Stimulated activated CD4-positive, alpha-beta T cell treated with anti-CD3 and anti-CD28 coated beads, Interleukin-2, amount 100 ng/mL, for 24 hours (primary cell): ENCODE measurements at places on chromosomes 2 and 18.
A peak's percentile ranks its signal among the peaks of the same experiment; 100 is the strongest.

- peak; percentile 65 for DNase-seq
These were observed at the start of gene NAB1 for GRCh38 chr2:190649035-190649797. NAB1 (plus strand) TSS chr2:190649083; CDS start chr2:190659177, 10,094 bp downstream.

DNA sequence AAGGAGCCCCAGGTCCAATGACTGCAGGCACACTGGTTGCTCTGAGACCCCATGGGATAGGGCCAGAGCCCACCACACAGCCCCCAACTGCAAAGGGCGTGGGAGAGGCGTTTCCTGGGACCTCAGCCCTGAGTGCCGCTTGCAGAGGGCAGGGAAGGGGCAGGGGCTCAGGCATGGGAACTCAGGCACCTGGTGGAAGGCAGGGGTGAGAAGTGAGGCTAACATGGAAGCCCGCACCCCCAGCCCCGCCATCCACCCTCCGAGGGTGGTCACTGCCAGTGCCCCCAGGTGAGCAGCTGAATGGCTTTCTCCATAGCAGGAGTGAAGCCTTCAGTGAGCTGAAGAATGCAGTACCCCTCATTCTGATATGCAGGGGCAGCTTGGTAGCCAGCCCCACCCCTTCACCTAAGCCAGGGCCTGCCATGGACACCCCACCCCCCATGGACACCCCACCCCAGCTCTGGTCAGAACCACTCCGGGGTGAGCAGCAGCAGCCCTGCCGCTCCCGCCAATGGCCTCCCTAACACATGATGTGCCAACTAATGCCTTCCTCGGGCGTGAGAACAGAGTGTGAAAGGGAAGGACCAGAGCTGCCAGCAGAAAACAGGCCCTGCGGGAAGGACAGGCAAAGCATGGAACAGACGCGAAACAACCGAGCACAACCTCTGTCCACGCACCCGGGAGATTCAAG lies 6.6 kb downstream of the KIF1A start:
- DNase-seq: no peak

GRCh38 chr2:120750488-120751210 lies 15.0 kb downstream of the GLI2 start:
- no peak for DNase-seq

GRCh38 chr2:22694856-22695255 lies 690.1 kb upstream of the KLHL29 start:
- DNase-seq: no peak

GRCh38 chr2:39666491-39667101 lies 879 bp downstream of the TMEM178A start:
- DNase-seq: no peak

DNA sequence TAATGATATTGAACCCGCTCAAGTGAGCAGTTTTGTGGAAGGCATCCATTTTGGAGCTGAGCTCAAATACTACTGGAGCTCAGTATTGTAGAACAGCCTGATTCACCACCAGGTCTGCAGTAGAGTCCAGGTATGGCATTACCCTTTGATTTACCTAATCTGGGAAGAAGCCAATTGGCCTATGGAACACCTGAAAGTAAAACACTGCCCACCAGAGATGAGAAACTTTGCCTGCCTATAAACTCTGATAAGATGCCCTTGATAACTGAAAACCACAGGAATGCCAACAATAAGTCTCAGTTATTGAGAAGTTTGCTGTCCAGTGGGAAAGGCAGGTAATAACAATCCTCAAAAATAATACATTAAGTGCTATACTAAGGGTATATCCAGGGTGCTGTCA lies 25.5 kb upstream of the TDRD15 start:
- DNase-seq: no peak

DNA sequence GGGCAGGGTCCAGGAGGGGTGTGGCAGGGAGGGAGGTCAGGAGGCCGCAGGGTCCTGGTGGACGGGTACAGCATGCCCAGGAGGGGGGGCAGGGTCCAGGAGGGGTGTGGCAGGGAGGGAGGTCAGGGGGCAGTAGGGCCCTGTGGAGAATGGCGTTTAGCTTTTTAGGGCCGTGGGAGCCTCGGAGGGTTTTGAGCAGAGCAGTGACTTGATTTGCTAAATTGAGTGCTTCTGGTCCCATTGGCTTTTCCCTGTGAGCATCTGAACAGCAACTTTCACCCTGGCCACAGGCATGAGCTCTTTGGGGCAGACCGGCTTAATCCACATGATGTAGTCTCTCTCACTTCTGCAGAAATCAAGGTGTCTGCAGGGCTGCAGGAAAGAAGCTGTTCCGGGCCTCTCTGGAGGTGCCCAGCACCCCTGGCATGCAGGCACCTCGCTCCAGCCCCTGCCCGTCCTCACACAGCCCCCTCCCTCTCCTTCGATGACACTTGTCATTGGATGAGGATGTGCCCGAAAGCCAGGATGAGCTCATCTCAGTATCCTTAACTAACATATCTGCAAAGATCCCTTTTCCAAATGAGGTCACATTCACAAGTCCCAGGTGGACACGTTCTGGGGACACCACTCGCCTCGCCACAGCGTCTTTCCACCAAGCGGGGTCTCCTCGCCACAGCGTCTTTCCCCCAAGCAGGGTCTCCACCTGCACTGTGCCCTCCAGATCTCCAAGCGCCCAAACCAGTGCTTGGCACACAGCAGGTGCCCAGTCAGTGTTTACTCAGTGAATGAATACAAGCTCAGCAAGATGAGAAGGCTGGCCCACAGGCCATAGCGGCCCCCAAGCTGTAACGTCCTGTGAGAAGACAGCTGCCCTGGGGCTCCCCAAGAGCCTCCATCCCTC lies 94.0 kb downstream of the NDUFA10 start:
- no peak for DNase-seq

GRCh38 chr2:233542507-233542906 lies 24.1 kb downstream of the USP40 start:
- DNase-seq: no peak

DNA sequence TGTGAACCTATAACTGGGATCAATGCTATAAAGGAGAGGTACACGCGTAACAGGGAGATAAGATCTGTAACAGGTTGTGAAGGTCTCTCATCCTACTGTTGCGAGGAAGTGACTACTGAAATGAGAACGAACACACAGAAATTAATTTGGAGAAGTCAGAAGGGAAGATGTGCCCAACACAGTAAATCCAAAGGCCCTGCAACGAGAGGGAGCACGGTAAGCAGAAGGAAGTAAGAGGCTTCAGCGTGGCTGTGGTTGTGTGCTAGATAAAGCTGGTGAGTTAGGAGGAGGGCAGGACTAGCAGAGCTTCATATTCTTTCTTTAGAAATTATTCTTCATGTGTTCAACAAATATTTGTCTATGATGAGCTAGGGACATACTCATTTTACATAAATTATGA lies 2.5 kb upstream of the ATG16L1 start:
- DNase-seq: no peak

- DNase-seq: no peak
These were observed 1.3 kb downstream of the FMNL2 start for GRCh38 chr2:152336119-152336853.

DNA sequence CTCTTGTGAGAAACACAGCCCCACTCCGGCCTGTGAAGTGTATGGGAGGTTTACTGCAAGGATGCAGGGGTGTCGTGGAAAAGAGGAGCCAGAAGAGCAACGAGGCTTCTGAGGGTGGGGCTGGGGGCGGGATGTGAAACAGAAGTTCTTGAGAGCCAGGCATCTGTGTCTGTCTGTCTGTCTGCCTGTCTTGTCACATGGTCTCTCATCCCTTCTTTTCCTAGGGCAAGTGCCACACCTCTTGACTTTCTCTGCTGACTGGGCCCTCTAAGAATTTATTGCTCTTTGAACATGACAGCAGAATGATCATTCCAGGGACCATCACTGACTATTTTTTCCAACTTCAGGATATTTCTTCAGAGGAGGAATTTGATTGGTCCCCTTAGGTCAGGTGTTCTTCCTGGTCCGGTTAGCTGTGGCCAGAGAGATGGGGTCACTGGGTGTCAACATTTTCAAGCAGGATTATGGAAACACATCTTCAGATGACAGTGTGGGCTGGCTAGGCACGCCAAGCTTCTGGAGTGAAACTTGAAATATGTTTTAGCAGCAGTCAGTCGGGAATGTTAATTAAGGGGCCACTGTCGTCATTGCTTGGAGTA lies 131.0 kb downstream of the FHOD3 start:
- DNase-seq: no peak

- no peak for DNase-seq
These were observed 201.8 kb upstream of the HDAC4 start for GRCh38 chr2:239602290-239603282.

- DNase-seq: no peak
These were observed 71.1 kb downstream of the BIRC6 start for GRCh38 chr2:32427672-32428610.

- DNase-seq: no peak
These were observed 577.1 kb upstream of the KLHL29 start for GRCh38 chr2:22807872-22808271.

DNA sequence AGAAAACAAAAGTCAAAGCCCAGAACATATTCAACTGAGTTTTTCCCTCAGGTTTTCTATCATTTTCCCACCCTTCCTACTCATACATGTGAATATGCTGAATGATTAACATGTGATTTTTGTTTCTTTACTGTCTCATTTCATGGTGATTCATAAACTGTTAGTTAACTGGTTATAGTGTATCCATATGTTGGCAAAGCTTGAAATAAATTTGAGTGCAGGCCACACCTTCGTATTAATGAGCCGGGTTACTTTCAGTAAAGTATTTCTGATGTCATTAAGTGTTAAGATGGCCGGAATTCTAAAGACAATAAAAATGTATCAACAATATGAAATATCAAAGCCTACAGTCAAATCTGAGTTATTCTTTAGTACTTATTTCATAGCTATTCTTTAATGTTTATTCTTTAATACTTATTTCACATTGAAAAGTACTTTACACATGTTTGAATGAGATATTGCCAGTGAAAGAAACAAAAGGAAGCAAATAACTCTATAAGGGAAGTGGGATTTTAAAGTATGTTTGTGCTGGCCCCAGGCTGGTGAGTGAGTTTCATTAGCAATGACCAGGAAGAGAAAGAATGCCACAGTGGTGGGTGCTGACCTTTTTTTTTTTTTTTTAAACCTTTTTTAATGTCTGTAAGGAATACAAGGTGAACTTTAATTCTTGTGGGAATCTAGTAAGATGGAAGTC lies 178.6 kb downstream of the NEDD4L start:
- DNase-seq: no peak

- DNase-seq: no peak
These were observed 57.4 kb upstream of the PCBP1 start for GRCh38 chr2:70029814-70030409.

DNA sequence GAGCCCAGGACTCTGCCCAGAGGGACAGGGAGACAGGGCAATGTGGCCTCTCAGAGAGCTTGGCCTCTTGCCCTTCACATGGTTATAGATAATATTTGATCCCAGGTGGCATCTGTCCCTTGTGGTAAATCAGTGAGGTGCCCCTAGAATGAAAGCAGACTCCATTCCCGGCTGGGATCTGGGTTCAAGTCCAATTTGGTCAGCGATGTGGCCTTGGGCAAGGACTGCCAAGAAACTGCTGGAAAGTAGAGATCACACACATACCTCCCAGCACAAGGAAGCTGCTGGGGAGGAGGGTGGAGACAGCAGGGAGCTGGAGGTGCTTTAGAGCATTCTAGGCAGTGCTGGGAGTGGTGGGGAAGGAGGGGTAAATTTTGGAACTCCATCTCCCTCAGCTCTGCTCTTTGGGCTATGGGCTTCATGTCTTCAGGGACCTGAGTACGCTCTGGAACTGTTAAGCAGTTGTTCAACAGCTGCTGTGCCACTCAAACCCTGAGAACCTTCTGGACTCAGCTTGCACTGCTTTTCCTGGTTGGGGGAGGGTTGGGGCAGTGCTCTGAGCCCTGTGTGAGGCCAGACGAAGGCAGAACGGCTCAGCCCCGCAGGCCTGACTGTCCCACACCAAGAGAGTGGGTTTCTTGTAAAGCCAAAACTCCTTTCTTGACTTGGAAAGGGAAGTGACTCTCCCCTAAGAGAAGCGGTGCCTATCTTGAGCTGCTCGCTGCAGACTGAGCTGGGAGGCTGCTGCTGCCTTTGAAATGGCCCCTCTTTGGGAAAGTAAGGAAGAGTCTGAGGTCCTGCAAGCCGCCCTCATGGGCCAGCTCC lies 23.0 kb downstream of the INPP5D start:
- DNase-seq: no peak

GRCh38 chr2:57434441-57434840 lies 612.2 kb upstream of the VRK2 start:
- no peak for DNase-seq
